KBM-7 (cell line): ENCODE measurements at places on chromosomes 3 and 15.

GRCh38 chr3:78917536-78917935 is 850.3 kb downstream of the ROBO1 start:
- no peak for DNase-seq

- DNase-seq: no peak
Measured at GRCh38 chr3:190076601-190077394, 43.9 kb downstream of the P3H2 start.

GRCh38 chr3:172465281-172465680 is 17.0 kb upstream of the GHSR start:
- DNase-seq: no peak

DNA sequence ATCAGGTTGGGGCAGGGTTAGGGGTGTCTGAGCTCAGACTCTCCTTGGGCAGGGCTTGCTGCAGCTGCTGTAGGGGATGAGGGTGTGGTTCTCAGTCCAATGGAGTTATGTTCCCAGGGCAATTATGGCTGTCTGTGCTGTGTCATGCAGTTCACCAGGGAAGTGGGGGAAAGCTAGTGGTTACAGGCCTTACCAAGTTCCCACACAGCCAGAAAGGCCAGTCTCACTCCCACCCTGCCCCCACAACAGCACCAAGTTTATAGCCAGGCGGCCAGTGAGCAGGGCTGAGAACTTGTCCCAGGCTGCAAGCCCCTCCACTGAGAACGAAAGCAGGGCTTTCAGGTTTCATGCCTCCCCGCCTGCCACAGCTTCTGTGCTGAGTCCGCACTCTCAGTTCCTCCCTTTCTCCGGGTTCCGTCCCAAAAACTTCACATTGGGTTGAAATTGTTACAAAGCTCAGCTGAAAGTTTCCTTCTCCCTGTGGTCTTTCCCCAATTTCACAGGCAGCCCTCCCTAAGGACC is 19.6 kb upstream of the CPOX start:
- DNase-seq: no peak

DNA sequence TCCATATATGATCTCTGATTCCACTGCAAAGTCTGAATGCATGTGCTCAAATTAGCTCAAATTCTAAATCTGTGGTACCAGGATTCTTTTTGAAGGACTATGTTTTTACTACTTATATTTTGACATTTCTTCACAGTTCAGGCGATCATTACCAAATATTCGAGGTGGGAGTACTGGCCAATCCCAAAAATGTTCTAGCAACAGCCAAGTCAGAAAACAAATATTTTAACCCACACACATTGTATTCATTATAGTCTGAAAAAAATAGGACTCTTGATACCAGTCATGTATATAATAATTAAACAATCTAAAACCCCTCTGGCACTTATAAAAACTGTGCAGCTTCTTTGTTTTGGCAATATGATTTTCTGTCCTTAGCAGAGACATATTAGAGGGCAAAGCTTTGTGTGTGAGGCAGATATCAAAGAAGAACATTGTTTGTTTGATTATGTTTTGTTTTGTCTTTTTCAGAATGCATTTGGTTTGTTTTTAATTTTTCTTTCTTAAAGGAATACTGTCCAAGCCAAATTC is 37.4 kb downstream of the FGF7 start:
- no peak for DNase-seq

- no peak for DNase-seq
Measured at GRCh38 chr15:66833803-66834202, 131.8 kb downstream of the SMAD6 start.

DNA sequence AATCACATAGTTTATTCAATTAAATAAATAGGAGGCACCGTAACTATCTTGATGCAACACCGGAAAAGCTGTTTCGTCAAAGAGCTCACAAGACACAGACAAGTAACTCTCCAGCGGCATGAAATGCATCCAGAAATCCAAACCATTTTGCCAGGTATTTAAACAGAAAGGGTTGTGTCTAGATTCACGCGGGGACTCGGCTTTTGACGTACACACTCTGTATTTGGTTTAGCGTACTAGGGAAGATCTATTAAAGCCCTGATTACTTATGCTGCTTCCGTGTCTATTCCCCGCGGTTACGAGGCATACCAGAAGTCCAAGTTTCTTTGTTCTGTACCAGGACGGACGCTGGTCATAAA is 718 bp downstream of the BNIP2 start:
- DNase-seq: no peak

- DNase-seq: no peak
Measured at GRCh38 chr3:107845380-107846278, 245.2 kb downstream of the CD47 start.

DNA sequence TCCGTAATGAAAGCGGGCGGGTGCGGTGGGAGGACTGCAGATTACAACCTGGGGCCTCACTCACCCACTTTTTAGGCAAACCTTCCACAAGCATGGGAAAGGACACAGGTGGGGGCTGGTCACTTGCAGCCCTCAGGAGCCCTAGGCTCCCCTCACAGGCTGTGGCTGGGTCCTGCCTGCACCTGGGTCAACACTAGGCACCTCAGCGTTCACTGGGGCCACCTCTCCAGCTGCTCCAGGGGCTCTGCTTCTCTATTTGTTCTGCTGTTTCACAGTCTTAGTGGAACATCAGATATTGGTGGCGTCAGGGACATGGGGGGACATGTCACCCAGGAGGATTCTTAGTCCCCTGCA is 30.1 kb upstream of the TMEM115 start:
- DNase-seq: no peak

- DNase-seq: no peak
Measured at GRCh38 chr3:187550446-187550845, 119.7 kb downstream of the SST start.

DNA sequence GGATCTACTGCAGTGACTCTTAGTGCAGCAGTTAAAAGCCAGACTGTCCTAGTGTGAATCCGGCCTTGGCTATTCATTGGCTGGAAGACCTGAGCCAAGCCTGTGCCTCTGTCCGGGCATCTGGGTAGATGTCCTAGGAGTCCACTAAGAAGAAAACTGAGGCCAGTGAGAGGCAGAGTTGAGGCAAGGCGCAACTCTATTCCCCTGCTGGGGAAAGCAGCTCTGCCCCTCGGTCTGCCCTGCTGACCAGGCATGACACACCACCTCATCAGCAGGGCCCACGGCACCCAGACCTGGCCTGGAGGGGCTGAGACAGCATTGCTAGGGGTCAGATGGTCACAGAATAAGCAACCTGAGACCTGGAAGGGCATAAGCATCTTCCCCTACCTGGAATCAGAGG is 46.7 kb upstream of the ABHD2 start:
- no peak for DNase-seq

GRCh38 chr3:197775317-197775716 is 15.7 kb upstream of the LRCH3 start:
- DNase-seq: no peak

DNA sequence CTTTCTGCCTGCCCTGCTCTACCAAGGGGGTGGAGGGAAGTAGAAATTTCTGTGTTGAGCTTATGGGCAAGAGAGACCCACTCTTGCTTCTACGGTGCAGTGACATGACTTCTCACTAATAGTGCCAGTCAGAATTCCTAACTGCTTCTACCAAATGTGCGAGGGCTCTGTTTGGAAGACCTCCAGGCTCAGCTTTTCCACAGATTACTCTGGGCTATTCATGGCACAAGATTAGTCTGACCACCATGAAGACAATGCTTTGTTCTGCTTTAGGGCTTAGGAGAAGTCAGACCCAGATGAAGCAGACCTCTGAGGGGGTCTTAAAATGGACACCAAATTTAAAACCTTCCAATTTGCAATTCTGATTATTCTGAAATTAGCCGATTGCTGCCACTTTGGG is 195.9 kb upstream of the TBC1D5 start:
- DNase-seq: no peak

- no peak for DNase-seq
Measured at GRCh38 chr3:151423091-151423490, 37.8 kb downstream of the IGSF10 start.

GRCh38 chr15:92123962-92124656 is 269.6 kb upstream of the ST8SIA2 start:
- no peak for DNase-seq

- DNase-seq: no peak
Measured at GRCh38 chr3:11059799-11060115, 67.2 kb downstream of the SLC6A1 start.

DNA sequence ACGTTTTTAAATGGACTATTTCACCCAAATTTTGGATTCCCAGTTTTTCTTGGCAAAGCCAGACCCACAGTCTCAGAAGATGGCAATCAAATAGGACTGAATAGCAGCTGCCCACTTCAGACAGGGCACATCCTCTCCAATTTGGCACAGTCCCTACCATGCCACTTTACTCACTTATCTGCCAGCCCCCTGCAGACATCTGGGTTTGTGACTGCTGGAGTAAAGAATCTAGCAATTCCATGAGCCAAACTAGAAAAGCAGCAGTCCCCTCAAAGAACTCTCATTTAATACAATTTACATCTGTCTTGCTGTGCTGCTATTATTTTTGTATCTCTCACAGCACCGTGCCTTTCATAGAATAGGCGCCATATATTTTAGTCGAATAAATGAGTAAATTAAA is 16.0 kb upstream of the LRRN1 start:
- DNase-seq: no peak

GRCh38 chr15:85035980-85036379 is 54.3 kb downstream of the PDE8A start:
- DNase-seq: no peak

GRCh38 chr3:25086721-25087120 is 341.3 kb upstream of the RARB start:
- DNase-seq: no peak

DNA sequence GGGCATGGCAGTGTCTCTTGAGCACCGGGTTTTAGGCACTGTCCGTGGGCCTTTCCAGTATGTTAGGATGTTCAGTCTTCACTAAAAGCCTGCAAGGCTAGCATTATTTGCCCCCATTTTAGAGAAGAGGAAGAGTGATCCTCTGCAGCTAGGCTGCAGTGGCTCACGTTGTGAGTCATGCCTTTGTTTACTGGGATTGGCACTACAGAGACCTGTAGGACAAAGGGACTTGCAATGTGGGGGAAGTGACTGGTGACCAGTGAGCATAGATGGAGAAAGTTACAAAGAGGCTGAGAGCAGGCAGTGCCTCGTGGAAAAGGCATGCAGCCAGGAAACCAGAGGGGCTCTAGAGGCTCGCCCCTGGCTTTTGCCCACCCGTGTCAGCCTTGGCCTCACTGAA is 26.8 kb upstream of the CPNE9 start:
- no peak for DNase-seq

- no peak for DNase-seq
Measured at GRCh38 chr3:4986175-4986781, 7.0 kb downstream of the BHLHE40 start.

DNA sequence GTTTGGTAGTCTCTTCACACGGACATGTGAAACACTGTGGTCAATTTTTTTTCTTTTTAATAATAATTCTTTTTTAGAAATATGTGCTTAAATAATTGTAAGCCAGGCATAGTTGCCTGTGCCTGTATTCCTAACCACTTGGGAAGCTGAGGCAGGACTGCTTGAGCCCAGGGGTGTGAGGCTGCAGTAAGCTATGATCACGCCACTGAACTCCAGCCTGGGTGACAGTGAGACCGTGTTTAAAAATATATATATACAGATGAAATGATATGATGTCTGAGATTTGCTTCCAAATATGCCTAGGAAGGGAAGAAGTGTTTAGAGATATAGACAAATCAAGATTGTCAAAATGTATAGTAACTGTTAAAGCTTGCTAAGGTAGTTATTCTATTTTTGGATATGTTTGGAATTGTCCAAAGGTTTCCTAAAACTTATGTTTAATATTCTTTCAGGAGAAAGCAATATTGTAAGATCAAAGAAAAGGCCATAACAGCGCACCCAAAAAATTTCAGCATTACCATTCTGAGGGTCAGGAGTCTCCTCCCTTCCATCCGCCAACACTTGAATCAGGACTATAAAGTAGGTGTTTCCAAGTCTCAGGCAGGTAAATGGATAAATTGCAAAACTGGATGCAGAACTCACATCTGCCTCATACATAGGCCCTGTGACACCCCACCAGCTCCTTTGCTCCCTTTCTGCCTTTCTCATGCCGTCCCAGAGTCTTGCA is 532 bp upstream of the SELENOT start:
- no peak for DNase-seq

DNA sequence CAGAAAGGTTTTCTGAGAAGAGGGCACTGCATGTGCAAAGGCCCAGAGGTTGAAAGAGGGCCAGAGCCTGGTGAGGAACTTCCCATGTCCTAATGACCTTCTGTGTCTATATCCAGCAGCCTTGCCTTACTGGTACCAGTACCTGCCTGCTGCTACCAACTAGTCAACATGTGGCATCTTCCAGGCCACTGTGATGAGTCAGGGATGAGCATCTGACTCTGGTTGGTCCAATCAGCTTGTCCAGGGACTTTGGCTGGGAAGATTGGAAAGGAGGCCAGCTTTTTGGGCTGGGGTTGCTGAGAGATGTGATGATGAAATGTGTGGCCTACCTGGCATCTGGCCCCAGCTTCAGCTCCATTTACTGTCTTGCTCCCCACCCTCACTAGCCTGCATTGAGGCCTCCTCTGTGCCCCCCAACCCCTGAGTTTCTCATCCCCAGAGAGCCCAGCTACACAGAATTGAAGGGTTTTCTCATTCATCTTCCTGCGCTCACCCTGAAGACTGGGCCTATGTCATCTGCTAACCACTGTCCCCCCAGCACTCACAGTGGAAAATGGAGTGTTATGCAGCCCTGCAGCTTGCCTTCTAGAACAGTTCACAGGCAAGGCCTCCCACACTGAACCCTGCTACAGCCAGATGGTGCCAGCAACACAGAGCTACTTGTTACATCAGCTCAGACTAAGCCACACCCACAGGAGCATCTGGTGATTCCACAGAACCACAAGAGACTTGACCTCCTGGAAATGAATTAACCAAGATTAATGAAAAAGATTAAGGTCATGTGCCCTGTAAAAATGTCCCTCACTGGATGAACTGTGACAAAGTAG is 1.3 kb upstream of the TWF2 start:
- peak; percentile 37 for DNase-seq

DNA sequence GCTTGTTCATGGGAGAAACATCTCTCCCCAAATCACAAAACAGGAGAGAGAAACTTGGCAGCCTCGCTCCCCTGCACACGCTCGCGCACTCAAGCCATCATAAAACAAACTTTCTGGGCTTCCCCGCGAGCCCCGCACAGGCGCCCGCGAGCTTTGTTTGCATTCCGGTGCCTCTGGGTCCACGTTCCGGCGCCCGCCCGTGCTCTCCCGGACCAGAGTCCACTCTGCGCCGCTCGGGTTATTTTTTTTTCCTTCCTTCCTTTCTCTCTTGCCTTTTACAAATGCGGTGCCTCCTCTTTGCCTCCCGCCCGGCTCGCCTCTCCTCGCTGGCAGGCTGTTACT is 363 bp downstream of the MAGI1 start:
- DNase-seq: no peak
